Lung (tissue), 17 donors: ENCODE measurements at places on chromosomes 6 and 20.

DNA sequence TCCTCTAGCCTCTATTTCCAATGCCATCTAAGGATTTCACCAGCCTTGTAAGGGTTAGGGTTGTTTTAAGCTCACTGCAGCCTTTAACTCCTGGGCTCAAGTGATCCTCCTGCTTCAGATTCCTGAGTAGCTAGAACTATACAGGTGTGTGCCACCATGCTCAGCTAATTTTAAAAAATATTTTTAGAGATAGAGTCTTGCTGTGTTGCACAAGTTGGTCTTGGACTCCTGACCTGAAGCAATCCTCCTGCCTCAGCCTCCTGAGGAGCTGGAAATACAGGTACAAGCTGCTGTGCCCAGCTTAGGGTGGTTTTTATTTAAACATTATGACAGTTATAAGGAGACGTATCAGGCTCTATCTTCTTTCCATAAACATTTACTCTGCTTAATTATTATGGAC lies 26.5 kb downstream of the ANKRD6 start:
- no peak for DNase-seq

GRCh38 chr6:30062471-30063178 lies 1.6 kb downstream of the POLR1H start:
- no peak for DNase-seq

DNA sequence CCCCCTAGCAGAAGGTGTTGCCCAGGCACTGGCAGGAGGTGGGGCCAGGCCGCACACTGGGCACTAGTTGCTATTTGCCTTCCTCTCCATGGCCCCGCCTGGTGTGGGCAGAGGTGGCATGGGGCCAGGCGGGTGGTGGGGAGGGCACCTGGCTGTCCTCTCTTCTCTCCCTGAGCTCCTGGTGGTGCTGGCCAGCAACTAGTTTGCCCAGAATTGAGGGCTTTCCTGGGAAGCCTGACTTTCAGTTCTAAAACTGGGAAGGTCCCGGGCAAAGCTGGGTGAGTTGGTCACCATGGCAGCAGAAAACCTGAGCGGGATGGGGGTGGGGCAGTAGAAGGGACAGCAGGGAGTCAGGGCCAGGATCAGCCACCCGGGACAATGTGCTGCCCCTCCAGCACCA lies 48.2 kb downstream of the RBM38 start:
- peak; percentile 64 for DNase-seq

DNA sequence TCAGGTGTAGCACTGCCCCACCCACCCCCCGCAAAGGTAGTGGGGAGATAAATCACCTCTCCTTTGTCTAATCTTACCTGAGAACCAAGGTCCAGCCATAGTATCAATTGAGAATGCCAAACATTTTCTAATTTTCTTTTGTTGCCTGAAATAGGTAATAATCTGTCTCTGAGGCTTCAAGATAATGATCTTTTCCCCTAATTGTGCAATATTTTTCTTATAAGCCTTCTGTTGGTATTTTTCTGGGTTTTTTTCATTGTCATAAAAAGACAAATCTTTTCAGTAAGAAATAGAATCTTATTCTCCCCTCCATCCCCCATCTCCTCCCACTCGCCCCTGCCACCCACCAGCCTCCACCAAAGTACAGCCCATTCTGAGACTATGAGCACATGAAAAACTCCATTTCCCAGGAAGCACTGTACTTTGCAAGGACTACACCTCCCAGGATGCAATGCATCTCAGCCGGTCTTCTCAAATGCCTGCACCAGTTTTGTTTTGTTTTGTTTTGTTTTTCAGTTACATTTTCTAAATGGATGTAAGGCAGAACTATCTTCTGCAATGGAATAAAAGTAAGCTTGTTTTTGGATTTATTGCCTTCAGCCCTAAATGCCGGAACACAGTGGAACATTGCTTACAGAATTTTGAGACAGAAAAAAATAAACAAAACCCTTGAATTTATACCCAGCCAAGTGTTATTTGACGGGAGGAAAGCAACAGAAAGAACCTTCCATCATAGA lies 268.0 kb downstream of the TFAP2A start:
- peak; percentile 52 for DNase-seq

DNA sequence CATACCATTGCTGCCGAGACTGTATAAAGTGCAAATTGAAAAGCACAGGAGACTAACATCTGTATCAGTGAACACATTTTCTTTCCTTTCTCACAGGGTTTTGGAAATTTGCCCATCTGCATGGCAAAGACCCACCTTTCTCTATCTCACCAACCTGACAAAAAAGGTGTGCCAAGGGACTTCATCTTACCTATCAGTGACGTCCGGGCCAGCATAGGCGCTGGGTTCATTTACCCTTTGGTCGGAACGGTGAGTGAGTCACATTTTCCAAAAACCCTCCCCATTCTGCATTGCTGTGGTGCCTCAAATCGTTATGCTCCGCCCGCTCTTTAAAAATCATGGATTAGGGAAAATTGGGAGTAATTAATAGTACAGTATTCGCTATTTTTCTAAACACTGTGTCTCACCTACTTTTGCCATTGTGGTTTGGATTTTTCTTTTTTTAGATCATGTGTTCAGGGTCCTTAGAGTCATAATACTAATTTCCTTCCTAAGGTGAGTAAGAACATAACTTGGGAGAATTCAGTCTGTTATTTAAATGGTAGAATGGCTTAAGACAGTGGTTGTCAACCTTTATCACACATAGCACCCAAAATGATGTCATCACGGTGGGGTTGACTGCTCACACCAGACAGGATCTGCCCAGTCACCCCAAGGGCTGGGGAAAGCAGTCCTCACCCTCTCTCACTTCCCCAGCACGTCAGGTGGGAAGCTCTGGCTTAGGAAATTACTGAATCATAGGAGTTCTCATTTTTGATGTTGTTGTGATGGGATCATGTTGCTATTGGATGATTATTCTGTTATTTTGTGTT lies 171.6 kb downstream of the MTHFD1L start:
- no peak for DNase-seq

- no peak for DNase-seq
Observed at GRCh38 chr20:8208226-8208625, 76.2 kb downstream of the PLCB1 start.

GRCh38 chr20:15176929-15177328 lies 839.5 kb upstream of the FLRT3 start:
- DNase-seq: no peak

- no peak for DNase-seq
Observed at GRCh38 chr6:105178110-105178509, 1.7 kb downstream of the POPDC3 start.

- no peak for DNase-seq
Observed at GRCh38 chr20:18754030-18754652, 59.4 kb upstream of the SCP2D1 start.

- DNase-seq: no peak
Observed at GRCh38 chr6:145034664-145035063, 700.7 kb downstream of the EPM2A start.

- DNase-seq: no peak
Observed at GRCh38 chr6:70844301-70844700, 112.6 kb downstream of the B3GAT2 start.

- DNase-seq: no peak
Observed at GRCh38 chr6:63425493-63425892, 105.7 kb upstream of the LGSN start.

DNA sequence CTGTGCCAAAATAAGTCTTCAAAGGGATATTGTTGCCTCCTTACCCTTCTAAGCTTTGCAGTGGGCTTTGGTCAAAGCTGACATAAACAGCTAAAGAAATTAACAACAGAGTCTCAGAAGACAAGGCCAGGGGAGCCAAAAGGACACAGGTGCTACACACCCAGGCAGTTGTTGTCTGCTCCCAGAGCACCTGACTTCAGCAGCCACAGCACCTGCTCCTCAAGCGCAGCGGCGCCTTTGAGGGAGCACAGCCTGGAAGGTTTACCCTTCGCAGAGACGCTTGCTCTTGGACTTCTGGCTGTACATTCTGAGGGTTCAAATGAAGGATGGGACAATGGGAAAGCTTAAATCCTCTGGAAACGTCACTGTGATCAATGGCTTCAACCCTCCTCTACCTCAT lies 16.6 kb downstream of the B4GALT5 start:
- no peak for DNase-seq

GRCh38 chr6:127115746-127116145 lies 2.7 kb upstream of the RSPO3 start:
- DNase-seq: no peak

DNA sequence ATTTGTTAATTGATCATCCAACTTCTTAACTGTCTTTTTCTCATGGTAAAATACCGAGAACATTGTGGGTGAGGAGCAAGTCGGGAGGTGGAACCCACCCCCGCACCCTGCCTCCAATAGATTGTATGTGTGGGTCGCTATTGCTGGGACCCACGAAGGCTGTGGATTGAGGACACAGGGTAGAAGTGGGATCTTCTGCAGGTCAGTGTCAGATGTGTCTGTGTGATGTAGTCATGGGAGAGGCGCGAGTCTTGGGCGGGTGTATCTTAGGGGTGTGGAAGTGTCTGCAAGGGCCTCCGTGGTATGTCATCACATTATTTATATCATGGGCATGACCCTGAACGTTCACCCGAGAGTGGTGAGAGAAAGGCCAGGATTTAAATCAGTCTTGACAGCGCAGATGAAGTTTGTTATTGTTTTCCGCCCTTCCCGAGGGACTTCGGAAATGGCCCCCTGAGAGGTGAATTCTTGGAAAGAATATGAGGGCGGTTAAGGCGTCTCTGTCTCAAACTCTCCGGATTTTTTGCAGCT lies 472 bp upstream of the PAQR8 start:
- no peak for DNase-seq

DNA sequence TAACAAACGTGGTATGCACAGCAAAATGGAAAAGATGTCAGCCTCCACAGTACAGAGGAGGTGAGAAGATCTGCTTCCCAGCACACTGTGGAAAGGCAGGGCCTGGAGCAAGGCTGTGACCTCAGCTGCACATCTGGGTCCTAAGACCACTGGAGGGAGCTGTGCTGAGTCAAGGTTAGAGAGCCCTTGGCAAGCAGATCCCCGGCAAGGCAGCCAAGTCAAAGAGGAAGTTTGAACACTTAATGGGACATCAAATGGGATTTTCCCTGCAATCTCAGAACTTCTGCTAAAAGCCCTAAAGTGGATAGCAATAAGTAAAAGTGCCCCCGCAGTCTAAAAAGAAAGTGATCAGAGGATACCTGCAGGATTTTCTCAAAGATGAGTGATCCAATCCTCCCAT lies 39.5 kb downstream of the UNC5CL start:
- peak; percentile 77 for DNase-seq

- DNase-seq: no peak
Observed at GRCh38 chr6:129731428-129731827, 21.5 kb upstream of the ARHGAP18 start.

- no peak for DNase-seq
Observed at GRCh38 chr6:99393366-99393697, 663 bp downstream of the COQ3 start.

- DNase-seq: no peak
Observed at GRCh38 chr20:11178946-11179654, 505.3 kb upstream of the JAG1 start.

DNA sequence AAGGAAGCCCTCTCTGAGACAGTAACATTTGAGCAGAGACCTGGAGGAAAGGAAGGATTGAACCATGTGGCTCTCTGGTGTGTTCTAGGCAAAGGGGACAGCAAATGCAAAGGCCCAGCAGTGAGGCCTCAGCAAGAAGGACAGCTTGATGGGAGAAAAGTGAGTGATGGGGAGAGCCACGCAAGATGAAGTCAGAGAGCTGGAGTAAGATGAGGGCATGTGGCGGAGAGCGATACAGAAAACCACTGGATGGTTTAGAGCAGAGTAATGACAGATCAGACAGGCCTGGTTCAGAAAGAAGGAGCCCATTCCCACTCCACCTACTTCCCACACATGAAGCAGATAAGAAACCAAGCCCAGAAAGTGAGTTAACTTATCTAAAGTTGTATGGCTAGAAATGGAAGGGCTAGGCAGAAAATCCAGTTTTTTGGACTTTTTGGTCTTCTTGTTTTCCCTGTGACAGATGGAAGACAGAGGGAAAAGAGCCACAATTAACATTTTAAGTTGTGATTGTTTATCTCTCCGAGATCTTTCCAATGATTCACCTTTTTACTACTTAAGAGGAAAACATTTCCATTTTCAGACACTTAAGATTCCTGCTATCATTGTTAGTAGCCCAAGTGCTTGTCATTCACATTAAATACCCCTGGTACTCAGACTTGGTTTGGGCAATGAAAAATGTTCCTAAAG lies 723 bp upstream of the SNPH start:
- no peak for DNase-seq

GRCh38 chr6:7426447-7427169 lies 37.0 kb downstream of the RIOK1 start:
- no peak for DNase-seq

GRCh38 chr20:37749620-37750403 lies 56.0 kb downstream of the CTNNBL1 start:
- peak; percentile 36 for DNase-seq
